Ovary (tissue), 10 donors: ENCODE measurements at places on chromosomes 7 and 10. TPM values are rescaled to one million over a fixed set of nuclear protein-coding genes. Genes with fewer than 3 reads are reported as not detected.

Gene KNDC1
- 29.2 TPM for total RNA-seq

Gene CELF2
- 69.0 TPM for total RNA-seq

Gene VSTM4
- 33.6 TPM for total RNA-seq

DNA sequence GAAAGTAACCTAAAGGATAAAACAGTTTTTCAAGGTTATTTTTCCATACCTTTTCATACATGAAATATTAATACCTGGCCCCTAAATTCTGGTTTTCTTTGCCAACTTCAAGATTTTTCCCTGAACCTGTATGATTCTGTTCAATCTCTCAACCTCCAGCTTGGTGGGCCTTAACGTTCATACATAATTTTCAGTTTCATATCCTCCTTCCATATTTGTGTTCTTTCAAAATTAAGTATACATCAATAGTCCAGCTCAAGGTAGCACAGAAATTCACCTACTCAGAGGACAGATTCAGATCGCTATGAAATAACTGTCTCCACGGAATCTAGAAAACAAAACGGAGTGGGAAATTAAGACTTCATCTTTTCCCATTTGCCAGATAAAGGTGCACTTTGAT is 505.8 kb upstream of the GHITM start:
- no peak for DNase-seq
- H3K27me3 ChIP-seq = no peaks in the 10 kb centered on the region
- H3K4me3 ChIP-seq = no peak overlapping the region
- H3K36me3 ChIP-seq = no peaks in the 10 kb centered on the region
- H3K4me1 ChIP-seq = no peaks in the 10 kb centered on the region
- no peak overlapping the region for H3K27ac ChIP-seq

- DNase-seq = no peak
- H3K4me1 ChIP-seq = no peaks in the 10 kb centered on the region
- H3K27ac ChIP-seq = no peak overlapping the region
- H3K36me3 ChIP-seq = no peaks in the 10 kb centered on the region
- no peak overlapping the region for H3K4me3 ChIP-seq
- H3K27me3 ChIP-seq = no peaks in the 10 kb centered on the region
Observed at GRCh38 chr10:63866747-63867140, 345.5 kb downstream of the REEP3 start.

DNA sequence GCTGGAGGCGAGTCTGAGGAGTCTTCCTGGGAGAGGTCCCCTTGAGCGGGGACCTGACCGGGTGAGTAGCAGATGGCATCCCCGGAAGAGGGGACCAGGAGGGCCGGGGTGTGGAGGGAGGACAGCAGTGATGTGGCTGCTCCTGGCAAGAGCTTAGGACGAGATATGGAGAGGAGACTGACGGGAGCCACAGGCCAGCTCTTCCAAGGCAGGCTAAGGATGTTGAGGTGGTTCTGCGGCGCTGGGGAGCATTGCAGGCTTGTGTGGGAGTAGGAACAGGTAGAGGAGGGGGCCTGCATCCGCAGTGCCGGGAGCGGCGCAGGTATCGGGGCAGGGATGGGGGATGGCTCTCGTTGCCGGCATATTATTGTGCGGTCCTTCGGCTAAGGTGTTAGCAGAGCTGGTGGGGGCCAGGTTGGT is 76.7 kb upstream of the ANLN start:
- H3K36me3 ChIP-seq = no peaks in the 10 kb centered on the region
